Activated T-helper 1 cell treated with Interleukin-2 at 50 U/mL for 16 hours (primary cell): ENCODE measurements at places on chromosomes 5 and 9.

GRCh38 chr5:6655432-6655831 is 22.2 kb downstream of the SRD5A1 start:
- DNase-seq = no peak

DNA sequence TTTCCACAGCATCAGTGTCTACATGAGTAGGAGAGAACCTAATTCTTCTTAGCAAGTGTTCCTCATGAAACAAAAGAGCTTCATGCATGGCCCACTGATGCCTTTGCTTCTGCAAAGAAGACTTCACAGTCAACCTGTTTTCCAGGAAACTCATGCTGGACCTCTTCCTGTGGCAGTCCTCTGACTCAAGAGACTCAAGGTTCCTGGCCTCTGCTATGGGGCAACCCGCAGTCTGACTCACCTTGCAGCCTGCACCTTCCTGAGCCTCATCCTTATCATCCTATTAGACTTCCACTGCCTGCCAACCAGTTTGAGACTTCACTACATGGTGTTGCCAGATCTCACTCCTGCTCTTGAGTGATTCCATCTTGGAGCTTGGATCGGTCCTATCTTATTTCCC is 17.6 kb upstream of the AGGF1 start:
- no peak for DNase-seq

DNA sequence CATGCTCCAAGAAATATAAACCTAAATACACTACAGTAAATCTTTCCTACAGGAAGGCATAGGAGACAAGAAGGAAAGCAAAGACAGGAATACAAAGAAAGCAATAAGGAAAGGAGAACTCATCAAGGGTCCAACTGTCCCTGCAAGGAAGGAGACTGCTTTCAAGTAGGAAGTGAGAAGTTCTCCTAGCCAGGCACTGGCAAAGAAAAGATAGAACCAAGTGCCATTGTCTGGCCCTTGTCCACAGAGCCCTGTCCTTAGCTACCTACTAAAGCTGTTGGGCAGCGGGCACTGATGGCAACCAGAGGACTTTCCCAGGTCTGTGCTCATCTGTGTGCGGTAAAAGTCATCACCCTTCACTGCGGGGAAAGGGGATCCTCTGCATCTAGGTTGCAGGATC is 108.2 kb downstream of the KLHL3 start:
- DNase-seq = no peak

DNA sequence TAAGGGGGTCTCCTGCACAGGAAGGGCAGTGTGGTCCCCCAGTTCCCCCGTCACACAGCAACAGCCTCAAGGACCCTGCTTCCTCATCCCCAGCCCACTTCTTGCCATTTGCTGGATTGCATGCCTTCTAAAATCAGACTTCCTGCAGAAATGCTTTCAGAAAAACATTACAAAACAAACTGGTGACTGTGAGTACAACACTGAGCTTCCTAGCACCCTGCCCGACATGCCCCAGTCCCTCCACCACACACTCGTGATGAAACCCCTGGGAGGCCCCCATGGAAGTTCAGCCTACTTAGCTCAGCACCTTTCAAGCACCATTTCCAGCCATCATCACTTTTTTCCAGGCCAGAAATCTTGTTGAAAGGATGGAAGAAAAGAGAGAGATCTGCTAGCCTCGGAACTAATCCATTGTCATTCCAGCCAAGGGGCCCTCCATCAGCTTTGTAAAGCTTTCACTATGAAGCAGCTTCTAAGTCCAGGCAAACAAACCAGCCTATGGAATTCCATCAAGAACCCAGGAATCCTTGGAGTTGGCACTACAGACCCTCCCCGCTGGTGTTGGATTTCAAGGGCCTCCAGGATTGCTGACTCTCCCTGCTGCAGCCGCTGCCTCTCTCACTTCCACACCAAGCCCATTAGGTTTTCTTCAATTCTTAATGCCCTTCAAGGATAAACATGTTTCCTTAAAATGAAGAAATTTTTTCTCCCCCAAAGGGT is 114.6 kb downstream of the C5orf15 start:
- DNase-seq = no peak

DNA sequence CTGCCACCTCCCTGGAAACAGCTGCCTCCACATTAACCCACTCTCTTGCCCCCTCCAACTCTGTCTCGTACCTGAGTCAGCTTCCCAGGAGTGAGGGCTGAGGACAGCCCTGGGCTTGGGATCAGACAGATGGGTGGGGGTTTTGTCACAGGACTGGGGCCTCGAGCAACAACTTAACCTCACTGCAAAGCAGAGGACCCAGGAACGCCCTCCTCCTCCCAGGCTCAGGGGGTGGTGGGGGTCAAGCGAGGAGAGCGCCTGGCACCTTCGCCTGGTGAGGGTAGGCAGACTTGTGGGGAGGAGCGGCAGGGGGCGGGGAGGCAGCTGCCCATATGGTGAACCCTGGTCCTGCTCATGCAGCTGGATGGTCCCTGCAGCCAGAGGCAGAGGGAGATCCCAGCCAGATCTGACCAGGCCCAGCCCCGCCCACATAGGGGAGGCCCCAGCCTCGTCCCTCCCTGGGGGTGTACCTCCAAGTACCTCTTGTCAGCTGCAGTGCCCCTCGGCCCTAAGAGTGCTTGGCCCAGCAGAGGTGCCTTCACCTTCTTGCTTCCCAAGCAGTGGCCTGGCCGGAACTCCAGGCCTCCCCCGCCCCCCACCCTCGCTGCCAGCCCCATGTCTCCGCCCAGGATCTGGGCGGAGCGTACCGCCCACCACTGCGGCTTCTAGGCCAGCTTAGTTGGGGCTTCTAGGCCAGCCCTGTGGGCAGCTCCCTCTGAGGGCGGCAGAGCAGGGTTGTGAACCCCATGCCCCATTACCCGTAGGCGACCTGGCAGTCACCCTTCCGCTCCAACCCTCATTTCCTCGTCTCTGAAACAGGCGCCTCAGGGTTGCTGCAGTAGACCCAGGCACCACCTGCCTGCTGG is at the start of gene SARDH:
TSS of gene SARDH (minus strand) at position 579 of the 866 bp plus-strand sequence. CDS start 4,179 bp downstream, outside the sequence.
- no peak for DNase-seq

DNA sequence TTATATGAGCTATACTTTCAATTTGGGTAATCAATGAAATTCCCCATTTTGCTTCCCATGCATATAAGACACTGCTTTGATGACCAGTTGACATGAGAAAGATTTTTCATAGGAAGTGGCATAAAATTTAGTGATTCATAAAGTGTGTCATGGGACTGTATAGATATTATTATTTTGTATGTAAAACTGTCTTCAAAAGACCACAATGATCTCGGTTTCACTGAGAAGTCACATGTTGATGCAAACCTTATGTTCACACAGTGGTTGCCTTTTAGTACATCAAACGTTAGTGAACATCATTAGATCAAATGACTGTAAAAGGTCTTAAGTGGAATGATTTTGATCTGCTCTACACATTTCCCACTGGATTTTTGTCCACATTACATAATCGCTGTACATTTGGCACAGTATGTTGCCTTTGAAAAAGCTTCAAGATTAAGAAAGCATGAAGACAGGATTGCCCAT is 349.2 kb upstream of the MEF2C start:
- DNase-seq = no peak

DNA sequence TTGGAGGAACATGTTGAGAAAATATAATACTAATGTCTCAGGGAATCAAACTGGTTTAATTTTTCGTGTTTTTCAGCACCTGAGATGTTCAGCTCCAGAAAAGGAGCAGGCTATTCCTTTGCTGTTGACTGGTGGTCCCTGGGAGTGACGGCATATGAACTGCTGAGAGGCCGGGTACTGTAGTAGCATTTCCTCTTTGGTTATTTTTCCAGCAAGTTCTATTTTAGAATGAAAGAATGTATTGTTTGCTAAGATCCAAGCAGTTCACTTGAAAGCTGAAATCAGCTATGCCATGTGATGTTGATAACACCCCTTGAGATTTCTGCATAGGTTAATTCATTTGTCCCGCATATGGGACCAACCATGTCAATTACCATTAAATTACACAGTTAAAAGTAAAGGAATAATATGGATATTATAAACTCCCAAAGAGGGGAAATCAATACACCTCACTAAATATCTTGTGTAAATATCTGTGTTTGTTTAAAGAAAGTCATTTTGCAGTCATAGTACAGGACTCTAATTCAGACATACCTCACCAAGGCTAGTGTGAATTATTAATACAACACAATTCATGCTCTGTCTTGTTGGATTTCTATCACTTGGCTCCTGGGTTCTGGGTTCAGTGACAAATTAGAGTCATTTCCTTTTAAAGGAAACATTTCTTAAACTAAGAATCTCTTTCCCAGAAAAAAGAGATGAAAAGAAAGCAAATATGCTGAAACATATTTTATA is 126.8 kb downstream of the STK32A start:
- DNase-seq = no peak

DNA sequence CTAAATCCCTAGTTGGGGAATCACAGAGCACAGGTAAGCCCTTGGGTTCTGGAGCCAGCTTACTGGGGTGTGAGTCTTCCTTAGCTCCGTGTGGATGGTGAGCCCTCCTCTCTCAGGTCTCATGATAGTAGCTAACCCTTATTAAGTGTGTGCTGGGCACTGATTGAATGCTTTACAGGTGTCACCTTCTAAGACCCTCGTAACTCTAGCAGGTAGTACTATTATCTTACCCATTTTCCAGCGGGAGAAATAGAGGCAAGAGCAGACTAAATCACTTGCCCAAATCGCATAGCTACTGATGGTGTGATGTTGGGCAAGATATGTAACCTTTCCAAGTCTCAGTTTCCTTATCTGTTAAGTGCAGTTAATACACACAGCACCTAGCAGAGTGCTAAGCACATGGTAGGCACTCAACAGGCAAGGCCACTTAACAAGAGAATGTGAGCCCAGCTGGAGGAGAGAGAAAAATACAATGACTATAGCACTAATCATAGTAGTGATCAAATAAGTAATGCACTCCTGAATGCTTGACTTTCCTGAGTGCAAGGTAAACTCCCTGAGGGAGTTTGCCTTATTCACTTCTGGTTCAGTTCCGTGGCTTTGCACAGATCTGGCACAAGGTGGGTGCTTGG is at the start of gene DCANP1:
TSS of gene DCANP1 (minus strand) at position 51 of the 632 bp plus-strand sequence. CDS start 240 bp downstream, outside the sequence.
- no peak for DNase-seq

- no peak for DNase-seq
Observed at GRCh38 chr5:14526493-14526892, 55.1 kb upstream of the OTULINL start.

DNA sequence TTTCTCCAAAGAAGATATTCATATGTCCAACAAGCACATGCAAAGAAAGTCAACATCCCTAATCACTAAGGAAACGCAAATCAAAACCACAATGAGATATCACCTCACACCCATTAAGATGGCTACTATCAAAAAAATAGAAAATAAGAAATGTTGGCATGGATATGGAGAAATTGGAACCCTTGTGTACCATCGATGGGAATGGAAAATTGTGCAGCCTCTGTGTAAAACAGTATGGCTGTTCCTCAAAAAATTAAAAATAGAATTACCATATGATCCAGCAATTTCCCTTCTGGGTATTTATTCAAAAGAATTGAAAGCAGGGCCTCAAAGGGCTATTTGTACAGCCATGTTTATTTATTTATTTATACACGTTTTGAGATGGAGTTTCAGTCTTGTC is 43.0 kb upstream of the HRH2 start:
- no peak for DNase-seq

DNA sequence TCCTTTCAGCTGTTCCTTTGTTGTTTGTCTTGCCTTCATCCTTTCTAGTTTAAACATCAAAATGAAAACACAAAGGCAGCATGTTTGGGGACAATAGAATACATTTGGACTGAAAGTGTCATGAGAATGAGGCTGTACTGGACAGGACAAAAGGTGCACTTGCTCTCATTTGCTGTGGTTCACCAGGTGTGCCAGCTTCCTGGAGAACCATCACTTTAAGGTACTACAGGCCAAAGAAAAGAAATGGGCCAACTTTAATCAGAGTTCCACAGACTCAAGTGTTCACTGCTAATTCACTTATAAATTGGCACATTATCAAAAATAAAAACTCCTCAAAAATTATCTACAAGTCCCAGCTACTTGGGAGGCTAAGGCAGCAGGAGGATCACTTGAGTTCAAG is 53.8 kb downstream of the ABHD17B start:
- DNase-seq = no peak

- DNase-seq = no peak
Observed at GRCh38 chr5:150527038-150527437, 19.1 kb downstream of the NDST1 start.

GRCh38 chr9:134166374-134166773 is 2.0 kb upstream of the RNU6ATAC start:
- DNase-seq = no peak

- no peak for DNase-seq
Observed at GRCh38 chr9:84937180-84937579, 267.7 kb downstream of the NTRK2 start.

DNA sequence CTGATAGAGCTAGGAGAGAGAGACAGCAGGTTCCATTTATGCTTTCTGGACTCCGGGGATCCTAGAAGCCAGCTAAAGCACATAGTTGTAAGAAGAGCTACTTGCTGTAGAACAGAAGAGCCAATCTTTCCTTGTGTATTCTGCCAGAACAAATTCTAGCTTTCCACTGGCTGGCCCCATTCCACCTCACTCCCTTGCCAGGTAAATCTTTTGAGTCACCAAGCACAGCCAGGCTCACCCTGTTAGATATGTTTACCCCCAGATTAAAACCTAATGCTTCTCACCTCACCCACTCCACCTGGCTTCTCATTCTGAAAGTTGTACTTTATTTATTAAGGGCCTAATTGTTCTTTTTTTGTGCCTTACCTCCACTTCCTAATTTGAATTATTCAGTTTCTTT is 48.9 kb upstream of the CHD1 start:
- no peak for DNase-seq

- DNase-seq = no peak
Observed at GRCh38 chr5:42591015-42591414, 165.6 kb upstream of the CCDC152 start.

- no peak for DNase-seq
Observed at GRCh38 chr9:113468716-113469448, 5.4 kb downstream of the RGS3 start.

GRCh38 chr9:23598994-23599393 is 227.0 kb downstream of the ELAVL2 start:
- no peak for DNase-seq

DNA sequence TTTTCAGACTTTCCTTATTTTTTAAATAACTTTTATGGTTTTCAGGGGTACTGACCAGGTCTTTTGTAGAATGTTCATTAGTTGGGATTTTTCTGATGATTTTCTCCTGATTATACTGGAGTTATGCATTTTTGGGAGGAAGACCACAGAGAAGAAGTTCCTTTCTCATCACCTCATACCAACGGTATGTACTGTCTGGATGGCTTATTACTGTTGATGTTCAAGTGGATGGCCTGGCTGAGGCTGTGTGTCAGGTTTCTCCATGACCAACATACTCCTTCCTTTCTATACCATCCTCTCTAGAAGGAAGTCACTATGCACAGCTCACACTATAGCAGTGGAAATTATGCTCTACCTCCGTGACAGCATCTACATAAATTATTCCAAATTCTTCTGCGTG is 71.1 kb upstream of the NR3C1 start:
- DNase-seq = no peak
